ENCODE measurements at places on chromosomes 4 and X. TPM values are rescaled to one million over a fixed set of nuclear protein-coding genes. Genes with fewer than 3 reads are reported as not detected.

C4orf51 gene
- not detected for total RNA-seq

TMEM35A gene
- total RNA-seq, result 2.3 TPM

SMR3B gene
- total RNA-seq, result not detected

SNCA gene
- 202 TPM for total RNA-seq

- no peak for DNase-seq
Observed at GRCh38 chr4:188168726-188169373, 29.6 kb downstream of the TRIML1 start.

GRCh38 chr4:129377131-129377845 lies 281.3 kb downstream of the C4orf33 start:
- no peak for DNase-seq

DNA sequence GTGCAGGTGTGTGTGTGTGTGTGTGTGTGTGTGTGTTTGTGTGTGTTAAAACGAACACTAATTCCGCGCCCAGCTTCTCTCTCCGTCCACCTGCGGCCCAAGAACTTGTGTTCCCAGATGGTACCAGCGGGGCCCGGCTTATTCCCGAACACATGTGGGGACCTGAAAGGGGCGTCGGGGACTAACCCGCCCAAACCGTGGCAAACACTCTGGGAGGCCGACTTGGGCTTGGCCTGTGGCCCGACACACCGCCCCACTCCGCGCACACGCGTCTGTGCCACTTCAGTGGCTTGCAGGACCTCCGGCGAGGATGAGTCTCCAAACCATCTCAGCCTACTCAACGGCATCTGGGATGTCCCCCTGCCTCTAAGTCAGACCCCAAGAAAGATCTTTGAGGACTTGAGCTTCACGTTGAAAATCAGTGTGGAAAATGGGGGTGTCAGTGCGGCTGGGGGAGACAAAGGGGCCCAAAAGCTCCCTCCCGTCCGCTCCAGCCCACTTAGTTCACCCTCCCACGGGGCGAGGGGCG lies 790 bp upstream of the HHIP start:
- DNase-seq, result peak; percentile 60

- DNase-seq, result no peak
Observed at GRCh38 chrX:22534643-22535042, 261.9 kb downstream of the CBLL2 start.

DNA sequence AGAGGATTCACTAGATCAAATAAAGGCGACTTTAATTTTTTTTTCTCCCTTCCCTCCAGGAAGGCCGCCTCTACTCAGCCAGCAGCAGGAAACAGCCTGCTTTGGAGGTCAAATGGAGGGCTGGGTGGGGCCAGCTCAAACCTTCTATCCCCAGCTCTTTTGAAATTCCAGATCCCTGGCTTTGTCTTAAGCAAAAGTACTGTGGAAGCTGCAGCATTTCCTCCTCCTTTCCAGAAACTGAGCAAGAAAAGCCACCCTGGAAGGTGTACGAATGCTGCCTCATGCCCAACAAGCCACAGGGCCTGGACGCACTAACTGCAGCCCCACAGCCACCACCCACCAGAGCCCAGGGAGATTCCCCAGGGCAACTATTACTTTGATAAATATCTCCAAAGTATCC lies 55.1 kb upstream of the ZCCHC13 start:
- DNase-seq, result no peak

GRCh38 chr4:25843340-25844097 lies 19.3 kb downstream of the SEL1L3 start:
- no peak for DNase-seq

GRCh38 chrX:149284616-149285015 lies 220.5 kb downstream of the IDS start:
- DNase-seq, result no peak

- no peak for DNase-seq
Observed at GRCh38 chrX:69670001-69670555, 54.2 kb downstream of the EDA start.

DNA sequence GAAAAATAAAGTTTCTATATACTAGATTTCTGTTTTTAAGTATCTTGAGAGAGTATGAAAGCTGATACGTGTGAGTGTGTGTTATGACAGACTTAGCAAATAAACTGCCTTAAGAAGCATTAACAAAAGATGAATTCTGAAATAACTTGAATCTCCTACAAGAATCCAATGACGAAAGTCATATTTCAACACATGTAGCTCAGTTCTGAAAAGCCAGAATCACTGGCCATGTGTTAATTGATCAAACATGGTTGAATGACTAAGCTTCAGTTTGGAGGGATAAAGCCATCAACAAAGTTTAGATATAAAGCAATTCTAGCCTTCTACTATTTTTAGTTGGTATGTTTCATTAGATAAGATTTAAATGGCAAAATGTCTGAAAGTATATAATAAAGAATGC lies 88.5 kb upstream of the ETNPPL start:
- DNase-seq, result no peak

- no peak for DNase-seq
Observed at GRCh38 chr4:48974979-48975640, 11.0 kb upstream of the CWH43 start.

GRCh38 chr4:163911891-163912290 lies 417.4 kb downstream of the TMA16 start:
- DNase-seq, result no peak

DNA sequence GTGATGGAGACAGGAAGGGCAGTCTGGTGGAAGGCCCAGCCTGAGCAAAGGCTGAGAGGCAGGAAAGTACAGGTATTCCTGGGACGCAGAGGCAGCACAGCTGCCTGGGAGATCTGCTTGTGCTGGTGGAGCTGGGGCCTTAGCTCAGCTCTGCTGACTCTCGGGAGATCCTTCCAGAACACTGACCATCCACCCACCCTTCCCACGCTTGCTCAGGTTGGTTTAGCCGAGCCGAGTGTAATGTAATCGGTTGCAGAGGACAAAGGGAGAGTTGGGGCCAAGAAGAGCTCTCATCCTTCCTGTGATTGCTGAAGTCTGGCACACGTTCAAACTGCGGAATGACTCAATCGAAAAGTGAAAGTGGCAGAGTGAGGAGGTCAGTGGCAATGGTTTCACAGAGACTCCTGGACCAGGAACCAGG lies 43.1 kb upstream of the GPR78 start:
- peak; percentile 75 for DNase-seq

GRCh38 chrX:13569479-13570260 lies at the start of gene EGFL6:
EGFL6 (plus strand) TSS chrX:13569601; CDS start chrX:13569862, 261 bp downstream.
- DNase-seq, result no peak

- DNase-seq, result no peak
Observed at GRCh38 chrX:121109986-121110385, 62.6 kb downstream of the GLUD2 start.

DNA sequence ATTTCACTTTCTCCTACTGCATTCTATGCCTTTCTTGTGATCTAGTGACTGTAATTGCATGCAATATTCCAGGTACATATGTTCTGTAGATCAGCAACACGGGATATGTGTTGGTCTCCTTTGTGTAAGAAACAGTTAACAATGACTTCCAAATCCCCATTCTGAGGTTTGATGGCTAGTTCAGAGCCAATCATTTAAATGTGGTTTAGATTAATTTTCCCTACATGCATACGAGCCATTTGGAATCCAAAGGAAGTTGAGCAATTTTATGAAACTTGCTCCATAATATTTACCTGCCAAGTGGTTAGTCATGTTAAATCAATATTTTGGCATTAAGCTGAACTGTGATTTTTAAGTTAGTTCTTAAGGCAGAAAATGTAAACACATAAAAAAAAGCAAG lies 172.8 kb upstream of the DCAF12L2 start:
- no peak for DNase-seq

All from sciatic nerve (tissue), 2 donors.